Stimulated activated CD4-positive, alpha-beta T cell treated with anti-CD3 and anti-CD28 coated beads, Interleukin-2, amount 100 ng/mL, for 4 hours (primary cell): ENCODE measurements at places on chromosomes 1 and 21.

GRCh38 chr1:209291715-209292114 lies 291.8 kb upstream of the CAMK1G start:
- no peak for DNase-seq

- no peak for DNase-seq
Measured at GRCh38 chr21:31927689-31928353, 55.0 kb downstream of the HUNK start.

DNA sequence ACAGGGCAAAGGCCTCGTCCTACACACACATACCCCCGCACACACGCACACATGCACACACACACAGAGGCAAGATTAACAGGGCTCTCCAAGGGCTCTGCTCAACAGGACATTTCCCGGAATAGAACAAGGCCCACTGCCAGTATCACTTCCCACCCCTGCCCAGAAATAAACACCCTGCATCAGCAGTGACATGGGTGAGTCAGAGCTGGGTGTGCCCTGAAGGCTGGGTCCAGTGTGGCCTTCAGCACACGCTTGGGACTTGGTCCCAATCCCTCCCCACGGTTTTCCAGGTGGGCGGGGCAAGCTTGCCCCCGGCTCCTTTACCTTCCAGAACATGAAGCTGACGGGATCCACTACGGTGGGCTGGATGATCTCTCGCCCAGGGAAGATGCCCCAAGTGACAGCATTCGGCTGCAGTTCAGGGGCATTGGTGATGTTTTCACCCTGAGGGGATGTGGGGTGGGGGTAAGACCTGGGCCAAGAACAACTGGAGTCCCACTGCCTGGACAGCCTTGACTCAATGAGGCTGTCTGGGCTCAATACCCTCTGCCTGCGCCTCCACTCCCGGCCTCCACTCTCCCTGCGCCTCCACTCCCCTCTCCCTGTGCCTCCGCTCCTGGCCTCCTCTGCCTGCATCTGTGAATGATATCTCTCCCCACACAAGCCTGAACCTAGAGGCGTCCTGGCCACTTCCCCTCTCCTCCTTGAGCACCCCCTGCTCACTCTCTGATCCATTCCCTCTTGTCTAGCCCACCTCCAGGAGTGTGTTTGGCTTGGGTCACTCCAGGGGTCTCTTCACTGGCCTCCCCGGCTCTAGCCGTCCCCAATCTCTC lies 14.7 kb downstream of the MTHFR start:
- no peak for DNase-seq

DNA sequence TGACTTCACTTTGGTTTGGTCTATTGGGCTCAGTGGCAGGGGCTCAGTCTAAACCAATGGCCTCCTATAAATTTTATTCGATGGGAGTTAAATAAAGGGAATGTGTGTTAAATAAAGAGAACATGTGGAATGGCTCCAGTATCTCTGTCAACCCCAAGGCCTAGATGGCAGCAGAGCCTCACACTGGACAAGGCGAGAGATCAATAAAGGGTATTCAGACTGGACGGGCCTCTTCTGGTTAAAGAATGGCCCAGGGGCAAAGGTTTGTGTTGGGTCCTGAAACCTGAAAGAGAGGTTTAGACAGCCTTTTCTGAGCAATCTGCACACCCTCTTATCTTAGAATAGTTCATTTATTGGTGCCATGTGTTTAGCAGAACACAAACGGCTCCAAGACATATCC lies 34.7 kb downstream of the SH3BP5L start:
- no peak for DNase-seq

DNA sequence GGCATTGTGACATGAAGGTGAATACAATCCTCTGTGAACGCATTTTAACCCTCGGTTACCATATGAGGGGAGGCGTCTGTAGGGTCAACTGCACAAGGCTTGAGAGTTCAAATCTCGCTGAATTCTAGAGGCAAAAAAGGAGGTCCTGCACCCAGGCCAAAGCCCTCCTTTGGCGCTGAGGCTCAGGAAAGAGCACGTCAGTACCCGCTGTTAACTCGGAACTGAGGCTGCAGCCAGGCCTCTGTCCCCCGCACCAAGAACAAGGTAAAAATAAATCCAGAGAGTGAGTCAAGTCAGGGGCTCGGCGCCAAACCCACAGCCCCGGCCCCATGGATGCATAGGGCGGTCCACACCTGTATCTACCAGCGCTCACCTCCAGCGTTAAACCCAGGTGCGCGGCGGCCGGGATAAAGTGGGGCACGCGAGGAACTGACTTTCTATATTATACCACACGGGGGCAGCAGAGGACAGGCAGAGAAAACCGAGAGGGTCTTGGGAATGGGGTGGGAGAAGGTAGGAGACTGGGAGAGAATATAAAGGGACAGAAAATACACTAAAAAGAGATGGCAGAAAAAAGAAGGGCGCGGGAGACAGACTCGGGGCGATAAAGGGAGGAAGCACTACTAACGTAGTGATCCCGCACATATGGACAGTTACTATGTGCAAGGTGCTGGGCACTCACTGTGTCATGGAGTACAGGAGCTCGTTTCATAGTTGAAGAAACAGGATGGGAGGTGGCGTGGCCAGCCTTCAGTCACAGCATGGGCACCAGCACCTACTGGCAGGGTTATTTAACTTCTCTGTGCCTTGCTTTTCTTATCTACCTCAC lies 54.9 kb downstream of the DMRTA2 start:
- no peak for DNase-seq

DNA sequence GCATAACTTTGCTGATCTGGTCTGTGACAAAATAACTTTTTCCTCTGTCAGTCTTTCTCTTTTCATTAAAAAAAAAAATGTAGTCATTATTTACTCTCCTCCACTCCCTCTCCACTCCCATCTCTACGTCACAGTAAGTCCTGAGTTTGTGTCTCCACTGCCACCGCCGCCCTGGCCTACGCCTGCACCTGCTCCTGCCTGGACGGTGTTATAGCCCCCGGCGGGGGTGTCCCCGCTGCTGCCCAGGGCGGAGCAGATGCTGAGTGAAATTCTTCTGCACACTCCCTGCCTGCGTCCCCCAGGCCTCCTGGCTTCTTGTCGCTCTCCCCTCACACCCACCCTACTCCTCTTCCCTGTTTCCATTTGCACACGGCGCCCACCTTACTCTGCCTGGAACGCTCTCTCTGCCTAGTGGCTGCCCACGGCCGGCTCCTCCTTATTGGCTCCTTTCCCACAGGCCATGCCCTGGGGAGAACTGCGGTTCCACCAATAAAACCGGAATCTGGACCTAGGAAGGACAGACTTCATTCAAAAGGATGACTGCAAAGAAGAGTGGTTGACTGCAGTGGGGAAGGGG lies 55.2 kb upstream of the C1orf174 start:
- DNase-seq, result no peak

GRCh38 chr1:200629876-200630514 lies 9.4 kb upstream of the KIF14 start:
- no peak for DNase-seq

- no peak for DNase-seq
Measured at GRCh38 chr1:41532206-41532975, 47.9 kb upstream of the EDN2 start.

DNA sequence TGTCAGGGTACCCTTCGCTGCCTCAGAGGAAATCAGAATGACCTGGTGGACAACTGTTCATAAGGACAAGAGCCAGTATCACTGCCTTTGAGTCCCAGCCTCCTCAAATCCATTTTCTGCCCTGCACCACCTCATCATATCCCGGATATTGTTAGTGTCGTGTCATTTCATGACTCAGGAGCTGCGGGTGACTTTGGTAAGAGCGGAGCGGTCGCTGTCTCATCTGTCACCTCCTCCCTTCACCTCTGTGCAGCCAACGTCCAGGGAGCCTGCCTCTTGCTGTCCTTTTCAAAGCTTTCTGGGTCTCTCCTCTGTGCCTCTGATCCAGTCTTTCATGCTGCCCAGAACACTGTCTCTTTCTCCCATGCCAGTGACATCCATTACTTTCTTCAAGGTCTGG lies 7.0 kb upstream of the C1orf198 start:
- no peak for DNase-seq

- DNase-seq, result no peak
Measured at GRCh38 chr1:197462539-197462938, 194.5 kb downstream of the CRB1 start.

- no peak for DNase-seq
Measured at GRCh38 chr1:55141295-55141893, 73.8 kb downstream of the USP24 start.

GRCh38 chr1:96464066-96464465 lies 257.5 kb upstream of the PTBP2 start:
- DNase-seq, result no peak

GRCh38 chr1:154838461-154838860 lies 31.6 kb downstream of the KCNN3 start:
- no peak for DNase-seq

GRCh38 chr1:228354390-228355320 lies 52.0 kb downstream of the TRIM11 start:
- no peak for DNase-seq

GRCh38 chr1:161209790-161210409 lies 5.2 kb upstream of the FCER1G start:
- peak; percentile 57 for DNase-seq

DNA sequence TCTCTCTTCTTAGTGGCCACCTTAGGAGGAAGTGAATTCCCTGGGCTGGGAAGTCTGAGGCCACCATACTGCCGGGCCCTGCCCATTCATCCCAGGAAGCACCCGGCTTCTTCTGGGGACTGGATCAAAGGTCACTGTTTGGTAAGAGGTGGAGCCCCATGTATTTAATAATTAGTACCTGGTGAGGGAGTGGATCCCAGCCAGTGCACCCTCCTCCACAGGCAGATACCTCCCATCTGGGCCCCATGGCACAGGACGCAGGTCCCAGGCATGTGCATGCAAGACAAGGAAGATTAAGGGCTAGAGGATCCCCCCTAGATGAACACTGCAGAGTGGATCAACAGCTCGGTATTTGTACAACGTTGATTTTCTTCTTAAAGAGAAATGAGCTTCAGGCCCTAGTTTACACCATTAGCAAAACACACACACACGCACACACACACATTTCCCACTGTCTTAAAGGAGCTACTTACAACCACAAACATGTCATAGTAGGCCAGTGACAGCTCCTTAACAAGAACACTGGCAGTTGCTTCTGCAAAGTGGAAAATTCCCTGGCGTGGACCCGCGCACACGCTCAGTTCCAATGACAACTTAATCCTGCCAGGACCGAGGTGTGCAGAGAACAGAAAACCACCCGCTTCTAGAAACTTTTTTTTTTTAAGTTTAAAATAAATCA lies 90.7 kb downstream of the MRPL37 start:
- DNase-seq, result no peak

DNA sequence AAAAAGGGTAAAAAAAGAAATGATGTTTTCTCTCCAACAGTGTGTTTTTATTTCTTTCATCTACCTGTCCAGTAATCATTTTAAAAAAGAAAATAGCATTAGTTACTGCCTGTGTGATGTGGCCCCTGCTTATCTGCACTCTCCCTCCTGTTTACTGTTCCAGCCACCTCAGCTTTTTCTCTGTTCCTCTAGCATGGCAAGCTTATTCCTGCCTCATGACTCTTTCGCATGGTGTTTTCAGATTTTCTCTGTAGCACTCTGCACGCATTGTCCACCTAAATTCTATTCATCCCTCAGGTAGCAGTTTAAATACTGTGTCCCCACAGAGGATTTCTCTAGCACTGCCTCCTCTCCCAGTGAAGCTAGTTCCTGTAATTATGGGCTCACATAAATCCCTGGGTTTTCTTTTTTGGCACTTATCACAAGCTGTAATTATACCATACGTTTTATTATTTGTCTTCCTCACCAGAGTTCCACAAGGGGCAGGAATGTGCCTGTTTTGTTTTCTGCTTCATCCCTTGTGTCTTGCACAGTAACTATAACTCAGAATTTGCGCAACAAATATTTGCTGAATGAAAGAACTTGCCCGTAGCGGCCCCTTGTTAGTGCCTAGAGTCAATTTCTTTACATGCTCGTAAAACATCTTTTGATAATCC lies 51.4 kb upstream of the LRIG2 start:
- DNase-seq, result no peak

GRCh38 chr1:211735208-211736170 lies 60.1 kb upstream of the NEK2 start:
- DNase-seq, result no peak

DNA sequence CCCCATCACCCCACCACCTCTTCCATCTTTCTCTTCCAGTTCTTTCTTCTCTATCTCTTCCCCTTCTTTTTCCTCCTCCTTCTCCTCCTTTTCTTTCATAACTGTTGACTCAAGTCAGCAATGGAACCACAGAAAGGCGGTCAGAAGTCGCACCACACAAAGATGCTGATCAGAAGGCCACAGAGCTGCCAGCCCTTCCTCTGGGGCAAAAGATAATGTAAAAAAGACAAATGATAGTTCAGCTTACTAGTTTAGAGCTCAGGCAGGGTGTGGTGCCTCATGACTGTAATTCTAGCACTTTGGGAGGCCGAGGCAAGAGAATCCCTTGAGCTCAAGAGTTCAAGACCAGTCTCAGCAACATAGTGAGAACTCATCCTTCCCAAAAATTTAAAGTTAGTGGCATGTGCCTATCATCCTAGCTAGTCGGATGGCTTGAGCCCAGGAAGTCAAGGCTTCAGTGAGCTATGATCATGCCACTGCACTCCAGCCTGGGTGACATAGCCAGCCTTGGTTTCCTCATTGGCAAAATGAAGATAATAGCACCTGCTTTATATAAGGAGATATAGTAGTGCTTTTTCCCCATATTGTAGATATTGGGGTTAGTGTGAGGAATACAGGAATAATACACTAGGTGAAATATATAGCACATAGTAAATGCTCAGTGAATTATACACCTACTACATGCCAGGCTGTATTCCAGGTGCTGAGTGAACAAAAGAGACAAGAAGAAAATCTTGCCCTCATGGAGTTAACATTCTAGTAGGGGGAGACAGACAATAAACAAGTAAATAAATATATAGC lies 12.5 kb upstream of the IGSF3 start:
- DNase-seq, result no peak

DNA sequence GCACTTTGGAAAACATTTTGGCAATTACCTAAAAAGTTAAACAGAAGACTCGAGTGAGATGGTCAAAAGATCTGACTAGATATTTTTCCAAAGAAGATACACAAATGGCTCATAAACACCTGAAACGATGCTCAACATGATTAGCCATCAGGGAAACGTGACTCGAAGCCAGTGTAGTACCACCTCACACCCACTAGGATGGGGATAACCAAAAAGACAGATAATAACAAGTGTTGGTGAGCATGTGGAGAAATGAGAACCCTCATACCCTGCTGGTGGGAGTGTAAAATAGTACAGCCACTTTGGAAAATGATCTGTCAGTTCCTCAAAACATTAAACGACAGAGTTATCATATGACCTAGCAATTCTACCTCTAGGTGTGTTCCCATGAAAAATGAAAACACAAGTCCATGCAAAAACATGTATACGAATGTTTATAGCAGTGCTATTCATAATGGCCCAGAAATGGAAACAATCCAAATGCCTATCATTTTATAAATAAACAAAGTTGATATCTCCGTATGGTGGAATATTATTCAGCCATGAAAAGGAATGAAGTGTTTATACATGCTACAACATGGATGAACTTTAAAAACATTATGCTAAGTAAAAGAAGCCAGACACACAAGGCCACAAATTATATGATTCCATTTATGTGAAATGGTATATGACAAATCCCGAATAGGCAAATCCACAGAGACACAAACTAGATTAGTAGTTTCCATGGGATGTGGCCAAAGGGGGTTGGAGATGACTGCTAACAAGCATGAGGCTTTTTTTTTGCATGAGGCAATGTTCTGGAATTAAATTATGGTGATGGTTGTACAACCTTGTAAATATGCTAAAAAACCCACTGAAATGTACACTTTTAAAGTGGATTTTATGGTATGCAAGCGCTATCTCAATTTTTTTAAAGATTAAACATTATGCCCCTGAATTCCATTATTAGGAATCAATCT lies 625.3 kb downstream of the KIF26B start:
- DNase-seq, result no peak
